ENCODE measurements at places on chromosomes 12 and 14.

DNA sequence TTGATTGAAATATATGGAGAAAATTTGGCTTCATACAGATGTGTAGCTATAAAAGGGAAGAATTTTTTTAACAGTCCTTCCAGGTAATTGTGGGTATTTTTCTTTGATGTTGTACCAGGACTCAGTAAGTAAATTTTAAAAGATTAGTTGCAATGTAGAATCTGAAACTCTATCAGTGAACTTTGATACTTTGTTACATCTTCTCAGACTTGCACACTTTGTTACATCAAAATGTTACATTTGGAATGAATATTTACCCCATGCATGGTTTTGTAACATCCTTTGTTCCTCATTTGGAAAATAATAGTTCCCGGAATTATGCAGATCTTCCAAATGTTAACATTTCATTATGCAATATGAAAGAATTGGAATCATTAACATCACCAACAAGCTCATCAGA, 13.8 kb downstream of the MTHFD1 start:
- DNase-seq = no peak

GRCh38 chr14:65074449-65075150, 27.7 kb downstream of the MAX start:
- no peak for DNase-seq

GRCh38 chr14:101227611-101228594, 324.4 kb upstream of the RTL1 start:
- no peak for DNase-seq

DNA sequence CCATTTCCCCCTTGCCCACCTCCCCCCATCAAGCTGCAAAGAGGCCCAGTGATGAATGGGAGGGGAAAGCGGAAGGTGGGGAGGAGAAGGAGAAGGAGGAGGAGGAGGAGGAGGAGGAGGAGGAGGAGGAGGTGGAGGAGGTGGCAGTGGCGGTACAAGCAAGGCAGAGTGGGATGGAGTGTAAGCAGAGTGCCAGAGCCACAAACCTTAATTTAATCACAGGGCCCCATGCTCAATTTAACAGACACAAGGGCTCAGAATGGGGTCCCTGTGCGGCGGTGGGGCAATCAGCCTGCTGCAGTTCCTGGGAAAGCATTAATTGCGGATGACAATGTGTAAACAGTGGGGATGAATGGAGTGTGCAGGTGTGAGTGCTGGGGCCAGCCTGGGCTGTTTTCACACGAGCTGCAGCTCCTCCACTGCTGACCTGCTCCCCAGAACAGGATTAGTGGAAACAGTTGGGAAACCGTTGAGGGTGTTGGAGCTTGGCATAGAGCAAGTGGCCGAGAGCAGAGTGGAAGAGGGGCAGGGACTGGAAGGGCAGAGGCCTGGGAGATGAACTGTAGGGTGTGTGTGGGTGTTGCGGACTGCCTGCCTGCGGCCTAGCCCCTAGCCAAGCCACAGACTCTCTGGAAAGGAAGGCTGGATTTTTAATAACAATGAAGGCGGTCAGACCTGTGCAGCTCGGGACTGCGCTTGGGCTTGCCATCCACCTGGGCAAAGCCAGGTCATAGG, 36.4 kb upstream of the SMOC1 start:
- DNase-seq = no peak

GRCh38 chr12:104064842-104065427, 604 bp downstream of the HCFC2 start:
- no peak for DNase-seq

DNA sequence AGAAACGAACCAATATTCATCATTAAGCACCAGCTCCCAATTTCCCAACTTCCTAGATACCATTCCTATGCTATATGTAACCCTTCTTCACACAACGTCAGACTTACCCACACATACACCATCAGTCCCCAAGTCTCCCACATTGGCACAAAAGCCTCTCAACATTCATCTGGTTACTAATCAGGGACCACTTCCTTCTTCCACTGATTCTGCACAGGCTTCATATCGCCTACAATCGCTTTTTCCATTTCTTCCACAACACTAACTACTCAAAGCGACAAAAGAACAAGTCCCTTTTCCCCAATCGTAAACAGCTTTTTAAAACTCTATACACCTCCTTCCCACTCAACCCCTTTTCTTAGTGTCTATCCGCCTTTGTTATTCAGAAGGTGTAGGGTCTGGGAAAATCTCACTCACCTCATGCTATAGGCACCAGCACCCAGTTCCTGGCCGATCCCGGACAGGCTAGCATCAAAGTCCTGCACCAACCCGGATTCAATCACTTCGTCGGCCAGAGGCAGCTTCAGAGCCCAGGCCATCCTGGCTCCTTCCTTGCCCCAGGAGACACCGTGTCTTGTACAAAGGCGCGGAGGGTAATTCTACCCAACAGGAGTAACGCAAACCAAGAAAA, 936 bp downstream of the TFCP2 start:
- peak; percentile 64 for DNase-seq

GRCh38 chr12:2163177-2163941, 110.6 kb downstream of the CACNA1C start:
- no peak for DNase-seq

- no peak for DNase-seq
Observed at GRCh38 chr14:77867476-77867875, 67.6 kb downstream of the ADCK1 start.

DNA sequence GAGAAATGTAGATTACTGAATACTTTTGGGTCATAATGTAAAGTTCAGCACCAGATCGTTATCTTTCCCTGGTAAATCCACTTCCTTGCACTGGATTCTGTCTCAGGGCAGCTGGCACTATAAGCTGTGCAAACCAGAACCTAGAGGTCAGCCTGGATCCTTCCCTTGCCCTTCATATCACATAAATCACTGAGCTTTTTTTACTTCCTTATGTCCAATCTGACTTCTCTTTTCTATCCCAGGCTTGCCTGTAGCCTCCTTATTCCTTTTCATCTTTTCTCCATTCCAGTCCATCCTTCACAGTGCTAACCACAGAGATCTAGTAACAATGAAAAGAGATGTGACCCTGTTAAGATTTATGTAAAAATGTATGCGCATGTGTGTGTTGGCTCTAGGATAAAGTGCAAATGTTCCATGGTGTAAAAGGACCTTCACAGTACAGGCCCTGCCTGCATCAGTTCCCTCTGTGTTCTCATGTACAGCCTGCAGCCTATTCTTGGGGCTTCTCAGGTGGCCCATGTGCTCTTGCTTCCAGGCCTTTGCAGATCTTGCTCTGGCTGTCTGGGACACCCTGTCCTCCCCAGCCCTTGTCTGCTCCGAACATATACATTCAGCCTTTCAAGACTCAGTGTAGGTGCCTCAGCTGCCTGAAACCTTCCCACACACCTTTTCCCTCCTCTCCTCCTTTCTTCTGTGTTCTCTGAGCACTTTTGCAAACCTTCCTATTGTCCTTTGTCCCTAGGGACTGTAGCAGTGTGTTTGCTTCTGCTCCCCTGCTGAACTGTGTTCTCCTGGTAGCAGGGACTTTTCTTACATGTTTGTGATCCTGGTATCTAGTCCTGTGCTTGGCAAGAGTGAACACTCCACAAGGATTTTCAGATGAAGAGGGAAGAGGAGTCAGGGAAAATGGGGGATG, 30.0 kb downstream of the PELI2 start:
- DNase-seq = no peak

DNA sequence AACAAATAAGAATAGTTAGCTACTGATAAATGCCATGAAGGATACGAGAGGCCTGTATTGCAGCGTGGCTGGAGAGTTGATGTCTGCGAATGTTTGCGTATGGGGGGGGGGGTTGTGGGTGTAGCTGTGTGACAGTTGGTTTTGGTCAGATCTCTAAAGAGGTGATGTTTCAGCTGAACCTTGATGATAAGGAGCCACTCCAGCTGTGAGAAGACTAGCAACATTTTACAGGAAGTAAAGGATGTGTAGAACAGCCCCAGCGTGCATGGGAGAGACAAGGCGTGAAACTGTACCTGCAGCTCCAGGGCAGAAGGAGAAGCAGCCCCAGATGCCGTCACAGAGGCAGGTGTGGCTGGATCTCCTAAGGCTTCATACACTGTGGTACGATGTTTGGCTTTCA, 416.9 kb downstream of the TMEM132D start:
- DNase-seq = no peak

DNA sequence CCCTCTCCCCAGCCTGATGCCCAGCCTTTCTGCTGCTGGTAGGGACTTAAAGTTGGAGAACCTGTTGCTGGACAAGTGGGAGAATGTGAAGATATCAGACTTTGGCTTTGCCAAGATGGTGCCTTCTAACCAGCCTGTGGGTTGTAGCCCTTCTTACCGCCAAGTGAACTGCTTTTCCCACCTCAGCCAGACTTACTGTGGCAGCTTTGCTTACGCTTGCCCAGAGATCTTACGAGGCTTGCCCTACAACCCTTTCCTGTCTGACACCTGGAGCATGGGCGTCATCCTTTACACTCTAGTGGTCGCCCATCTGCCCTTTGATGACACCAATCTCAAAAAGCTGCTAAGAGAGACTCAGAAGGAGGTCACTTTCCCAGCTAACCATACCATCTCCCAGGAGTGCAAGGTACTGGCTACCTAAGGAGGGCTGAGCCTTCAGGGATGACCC, 1.6 kb downstream of the TSSK4 start:
- no peak for DNase-seq

All from C1 segment of cervical spinal cord (tissue), 14 donors.